Spinal cord (tissue), 10 donors: ENCODE measurements at places on chromosomes 6 and 20. TPM values are rescaled to one million over a fixed set of nuclear protein-coding genes. Genes with fewer than 3 reads are reported as not detected.

ZFP64 gene
- 11.0 TPM for total RNA-seq

TRPC4AP gene
- total RNA-seq = 56.3 TPM

CST5 gene
- not detected for total RNA-seq

CCM2L gene
- total RNA-seq = 3.8 TPM

CPXM1 gene
- total RNA-seq = 163 TPM

RAE1 gene
- total RNA-seq = 32.2 TPM

MDFI gene
- total RNA-seq = 40.6 TPM
